ENCODE measurements at places on chromosomes 1 and 21.
A peak's percentile ranks its signal among the peaks of the same experiment; 100 is the strongest.

DNA sequence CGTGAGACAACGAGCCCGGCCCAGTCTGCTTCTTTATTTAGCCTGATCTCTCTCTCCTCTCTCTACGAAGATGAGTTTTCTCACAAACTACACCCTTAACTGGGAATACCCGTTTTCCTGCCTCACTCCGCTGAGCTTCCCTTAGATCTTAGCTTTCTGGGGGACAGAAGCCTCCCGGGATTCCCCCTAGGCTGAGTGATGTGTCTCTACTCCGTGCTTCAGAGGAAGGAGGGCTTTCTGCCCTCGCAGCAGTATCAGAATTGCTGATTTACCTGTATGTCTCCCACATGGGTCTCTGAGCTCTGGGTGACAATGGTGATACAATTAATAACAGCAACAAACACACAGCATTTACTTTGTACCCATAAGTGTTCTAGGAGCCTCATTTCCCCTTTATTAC lies 1.0 kb downstream of the ZBTB17 start:
- no peak for DNase-seq

GRCh38 chr1:192382758-192383157 lies 66.0 kb downstream of the RGS21 start:
- no peak for DNase-seq

GRCh38 chr1:80988926-80989325 lies 811.8 kb upstream of the ADGRL2 start:
- peak; percentile 48 for DNase-seq

DNA sequence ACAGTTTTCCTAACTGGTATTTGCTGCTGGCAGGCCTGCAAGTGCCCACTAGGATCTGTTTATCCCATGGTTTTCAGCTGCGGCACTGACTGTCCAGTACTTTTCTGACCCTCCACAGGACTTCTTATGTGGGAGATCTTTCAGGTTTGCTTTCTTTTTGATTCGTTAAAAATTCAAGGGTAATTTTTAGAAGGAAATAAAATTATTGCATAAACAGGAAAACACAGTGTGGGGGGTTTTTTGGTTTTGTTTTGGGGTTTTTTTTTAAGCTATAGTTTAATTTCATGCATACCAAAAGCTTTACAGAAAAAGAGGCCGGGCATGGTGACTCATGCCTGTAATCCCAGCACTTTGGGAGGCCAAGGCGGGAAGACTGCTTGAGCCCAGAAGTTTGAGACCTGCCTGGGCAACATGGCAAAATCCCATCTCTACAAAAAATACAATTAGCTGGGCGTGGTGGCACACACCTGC lies 3.6 kb downstream of the NIBAN1 start:
- peak; percentile 64 for DNase-seq

DNA sequence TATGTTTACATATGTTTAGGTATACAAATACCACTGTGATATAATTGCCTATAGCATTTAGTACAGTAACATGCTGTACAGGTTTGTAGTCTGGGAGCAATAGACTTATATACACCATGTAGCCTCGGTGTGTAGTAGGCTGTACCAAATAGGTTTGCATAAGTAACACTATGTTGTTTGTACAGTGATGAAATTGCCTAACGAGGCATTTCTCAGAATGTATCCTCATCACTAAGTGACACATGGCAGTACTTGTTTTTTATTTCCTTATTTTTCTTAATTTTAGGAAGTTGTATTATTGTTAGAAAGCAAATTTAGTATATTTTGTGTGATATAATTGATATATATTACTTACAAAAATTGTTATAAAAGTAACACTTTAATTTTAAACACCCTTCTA lies 840.9 kb downstream of the LTN1 start:
- no peak for DNase-seq

DNA sequence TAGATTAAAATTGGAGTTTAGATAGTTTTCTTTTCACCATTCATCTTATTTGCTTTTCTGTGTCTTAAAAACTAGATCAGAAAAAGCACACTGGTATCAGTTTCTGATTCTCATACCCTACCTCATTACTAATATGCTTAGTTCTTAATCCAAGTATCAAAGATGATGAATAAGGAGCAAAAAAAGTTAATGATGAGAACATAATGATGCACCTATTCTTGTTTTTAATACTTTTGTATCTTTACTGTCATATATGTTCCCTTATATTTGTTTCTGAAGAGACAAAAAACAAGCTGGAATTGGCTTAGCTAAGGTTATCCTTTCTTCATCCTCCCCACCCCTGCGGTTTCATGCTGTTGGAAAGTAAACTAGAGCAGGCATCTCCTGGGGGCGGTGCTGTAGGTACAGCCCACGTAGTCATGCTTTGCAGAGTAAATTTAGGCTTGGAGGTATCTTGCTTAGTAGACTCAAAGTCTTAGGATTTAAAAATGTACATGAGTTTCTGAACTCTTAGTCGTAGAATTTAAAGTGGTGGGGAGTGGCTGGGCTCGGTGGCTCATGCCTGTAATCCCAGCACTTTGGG lies 16.4 kb downstream of the CNIH4 start:
- no peak for DNase-seq

GRCh38 chr1:38285807-38286530 lies 239.4 kb upstream of the POU3F1 start:
- DNase-seq, result no peak

- no peak for DNase-seq
These were observed 364.8 kb upstream of the SGIP1 start for GRCh38 chr1:66168948-66169671.

DNA sequence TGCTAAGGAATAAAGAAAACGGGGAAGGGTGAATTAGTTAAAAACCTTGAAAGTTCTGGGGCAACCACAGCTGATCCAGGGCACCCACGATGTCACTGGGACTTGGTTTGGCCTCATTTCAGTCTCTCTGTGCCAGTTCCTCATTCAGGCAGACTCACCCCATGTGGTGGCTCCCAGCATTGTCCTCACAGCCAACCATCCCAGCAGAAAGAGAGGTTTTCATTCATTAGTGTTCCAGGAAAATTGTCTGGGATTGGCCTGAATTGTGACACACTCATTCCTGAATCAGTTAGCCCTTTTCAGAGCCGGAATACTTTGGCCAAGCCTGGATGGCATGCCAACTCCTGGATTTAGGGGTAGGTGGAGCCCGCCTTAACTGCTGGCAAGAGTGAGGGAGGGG lies 367.7 kb downstream of the PRDM2 start:
- DNase-seq, result no peak

- DNase-seq, result peak; percentile 82
These were observed 44.7 kb downstream of the PTGFRN start for GRCh38 chr1:116954440-116954839.

DNA sequence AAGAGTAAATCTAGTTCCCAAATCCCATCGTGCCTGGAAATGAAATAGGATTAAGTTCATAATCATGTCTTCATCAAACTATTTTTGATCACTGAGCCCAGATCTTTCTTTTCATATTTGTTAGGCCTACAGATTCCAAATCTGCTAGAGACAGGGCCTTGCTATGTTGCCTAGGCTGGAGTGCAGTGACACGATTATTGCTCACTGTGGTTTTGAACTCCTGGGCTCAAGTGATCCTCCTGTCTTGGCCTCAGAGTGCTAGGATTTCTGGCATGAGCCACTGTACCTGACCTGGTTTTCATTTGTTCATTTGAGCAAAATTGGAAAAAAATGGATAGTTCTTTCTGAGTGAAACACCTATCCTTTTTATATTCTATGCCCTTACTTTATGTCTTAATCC lies 28.0 kb upstream of the DIPK1A start:
- no peak for DNase-seq

GRCh38 chr1:63630666-63631065 lies 37.5 kb downstream of the PGM1 start:
- peak; percentile 26 for DNase-seq

- no peak for DNase-seq
These were observed 661.6 kb upstream of the PKN2 start for GRCh38 chr1:88022516-88022915.

DNA sequence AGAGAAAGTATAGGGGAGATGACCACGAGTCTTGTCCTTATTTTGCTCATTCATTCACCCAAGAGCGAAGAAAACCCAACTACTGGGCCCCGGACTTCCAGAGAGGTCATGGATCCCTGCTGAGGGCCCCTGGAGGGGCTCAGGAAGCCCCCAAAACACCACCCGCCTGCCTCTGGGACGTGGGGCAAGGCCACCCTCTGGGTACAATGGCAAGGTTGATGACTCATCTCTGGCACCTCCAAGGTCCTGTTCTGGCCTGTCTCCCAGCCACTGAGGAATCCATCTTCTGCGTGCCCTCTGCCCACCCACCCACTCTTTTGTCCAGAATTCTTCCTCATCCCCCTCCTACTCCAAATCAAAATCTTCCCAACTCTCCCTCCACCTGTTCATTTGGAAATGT lies 21.3 kb upstream of the PRDM15 start:
- no peak for DNase-seq

All from cardiac fibroblast (primary cell).